ENCODE measurements at places on chromosomes 4 and X. TPM values are rescaled to one million over a fixed set of nuclear protein-coding genes. Genes with fewer than 3 reads are reported as not detected.

Gene CLDN34
- not detected for polyA plus RNA-seq

Gene PQBP1
- polyA plus RNA-seq = 80.0 TPM

Gene NAT8L
- polyA plus RNA-seq = not detected

Gene PAGE2
- polyA plus RNA-seq = not detected

Gene TMEM271
- polyA plus RNA-seq = not detected

Gene PUDP
- 22.5 TPM for polyA plus RNA-seq

Gene TLR2
- 3.0 TPM for polyA plus RNA-seq

Gene ING2
- polyA plus RNA-seq = 18.6 TPM

Gene CLNK
- not detected for polyA plus RNA-seq

Gene THOC2
- polyA plus RNA-seq = 43.7 TPM

Gene SGMS2
- polyA plus RNA-seq = not detected

Gene USP11
- polyA plus RNA-seq = 45.3 TPM

Gene SLC26A1
- 0.59 TPM for polyA plus RNA-seq

Gene MBTPS2
- polyA plus RNA-seq = 6.5 TPM

Gene TEX13A
- not detected for polyA plus RNA-seq

Gene CSAG3
- polyA plus RNA-seq = not detected

Gene GJB1
- not detected for polyA plus RNA-seq

Gene SLC49A3
- polyA plus RNA-seq = not detected

Gene GPR173
- not detected for polyA plus RNA-seq

Gene PGK1
- 461 TPM for polyA plus RNA-seq

Gene SLC9B1
- polyA plus RNA-seq = 4.2 TPM

Gene PCDH18
- polyA plus RNA-seq = 0.17 TPM

Gene MYL5
- polyA plus RNA-seq = 3.2 TPM

Gene GYPB
- polyA plus RNA-seq = not detected

Gene PPEF2
- not detected for polyA plus RNA-seq

Gene MFAP3L
- polyA plus RNA-seq = not detected

Gene HTATSF1
- 70.4 TPM for polyA plus RNA-seq

Gene AVPR2
- not detected for polyA plus RNA-seq

Gene DCLK2
- polyA plus RNA-seq = not detected
